ELR (cell line): ENCODE measurements at places on chromosomes 12 and 14.

- no peak for DNase-seq
Measured at GRCh38 chr14:79426103-79426755, 785.1 kb downstream of the DIO2 start.

- no peak for DNase-seq
Measured at GRCh38 chr14:35682802-35683201, 126.3 kb downstream of the RALGAPA1 start.

- DNase-seq = peak; percentile 73
Measured at GRCh38 chr12:120539303-120539702, 5.1 kb downstream of the RNF10 start.

DNA sequence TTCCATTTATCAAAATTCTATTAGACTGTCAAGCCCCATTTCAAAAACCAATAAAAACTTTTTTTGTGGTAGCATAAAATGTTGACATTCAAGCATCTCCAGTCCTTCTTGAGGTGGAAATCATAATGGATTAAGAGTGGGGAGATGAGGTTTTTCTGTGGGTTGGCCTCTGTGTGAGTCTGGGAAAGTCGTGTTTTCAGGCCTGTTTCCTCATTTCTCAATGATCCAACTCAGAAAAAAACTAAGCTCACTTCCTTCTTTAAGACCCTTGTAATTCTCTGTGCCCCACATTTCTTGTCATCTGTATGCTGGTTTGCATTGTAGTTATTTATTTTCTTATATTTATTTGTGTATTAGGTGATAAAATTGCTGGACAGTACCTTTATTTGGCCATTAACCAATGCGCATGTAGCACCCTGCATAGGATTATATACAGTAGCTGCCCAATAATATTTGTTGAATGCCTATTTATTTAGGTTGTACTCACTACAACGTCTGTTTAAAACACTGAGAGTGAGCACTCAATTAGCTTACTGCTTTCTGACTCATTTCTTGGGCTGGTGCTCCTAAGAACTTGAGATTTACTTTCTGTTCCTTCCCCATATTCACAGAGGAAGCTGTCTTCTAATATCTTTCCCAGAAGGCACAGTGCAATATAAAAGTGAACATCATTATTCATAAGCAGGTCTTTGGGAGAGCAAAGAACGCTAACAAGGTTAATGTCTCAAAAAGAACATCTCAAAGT is 121.9 kb downstream of the DNAI7 start:
- no peak for DNase-seq

GRCh38 chr14:58088961-58089360 is 63.1 kb downstream of the ARMH4 start:
- DNase-seq = no peak

DNA sequence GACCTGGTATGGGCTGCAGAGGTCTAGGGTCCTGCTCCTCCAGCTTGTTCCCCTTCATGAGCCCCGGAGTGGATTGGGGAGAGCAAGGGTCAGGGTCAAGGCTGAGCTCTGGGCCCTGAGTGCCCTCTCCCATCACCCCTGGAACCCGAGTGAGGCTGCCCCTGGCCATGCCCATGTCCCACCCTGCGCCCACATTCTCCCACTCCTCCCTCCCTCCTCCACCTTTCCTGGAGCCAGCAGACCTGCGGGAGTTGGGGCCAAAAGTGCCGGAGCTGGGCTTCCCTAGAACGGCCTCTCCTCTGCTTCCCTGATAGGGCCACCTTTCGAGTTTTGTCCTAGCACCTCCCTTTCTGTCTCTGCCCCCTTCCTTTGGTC is 590 bp downstream of the SCNN1A start:
- DNase-seq = no peak

DNA sequence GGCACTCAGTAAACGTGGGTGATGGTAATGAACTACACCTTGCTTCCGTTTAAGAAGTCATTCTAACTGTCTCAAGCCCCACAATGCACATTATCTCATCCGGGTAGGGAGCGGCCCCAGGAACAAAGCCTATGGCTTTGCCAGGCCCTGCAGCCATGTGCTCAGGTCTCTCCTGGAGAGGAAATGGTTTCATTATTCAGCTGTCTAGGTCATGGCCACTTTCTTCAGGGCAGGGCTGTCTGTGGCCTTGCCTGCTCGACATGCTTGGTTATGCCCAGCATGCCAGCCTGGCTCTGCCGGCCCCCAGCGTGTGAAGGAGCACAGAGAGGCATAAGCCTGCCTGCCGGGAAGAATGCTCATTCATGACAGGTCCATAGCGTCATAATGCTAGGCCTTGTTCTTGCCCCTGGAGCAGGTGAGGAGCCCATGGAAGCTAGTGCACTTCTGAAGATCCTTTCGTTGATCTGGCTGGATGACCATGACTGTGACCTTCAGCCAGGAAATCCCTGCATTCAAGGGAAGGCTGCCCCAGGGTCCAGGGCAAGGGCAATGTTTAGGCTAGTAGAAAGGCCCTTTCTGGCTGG is 26.3 kb upstream of the FOS start:
- no peak for DNase-seq

DNA sequence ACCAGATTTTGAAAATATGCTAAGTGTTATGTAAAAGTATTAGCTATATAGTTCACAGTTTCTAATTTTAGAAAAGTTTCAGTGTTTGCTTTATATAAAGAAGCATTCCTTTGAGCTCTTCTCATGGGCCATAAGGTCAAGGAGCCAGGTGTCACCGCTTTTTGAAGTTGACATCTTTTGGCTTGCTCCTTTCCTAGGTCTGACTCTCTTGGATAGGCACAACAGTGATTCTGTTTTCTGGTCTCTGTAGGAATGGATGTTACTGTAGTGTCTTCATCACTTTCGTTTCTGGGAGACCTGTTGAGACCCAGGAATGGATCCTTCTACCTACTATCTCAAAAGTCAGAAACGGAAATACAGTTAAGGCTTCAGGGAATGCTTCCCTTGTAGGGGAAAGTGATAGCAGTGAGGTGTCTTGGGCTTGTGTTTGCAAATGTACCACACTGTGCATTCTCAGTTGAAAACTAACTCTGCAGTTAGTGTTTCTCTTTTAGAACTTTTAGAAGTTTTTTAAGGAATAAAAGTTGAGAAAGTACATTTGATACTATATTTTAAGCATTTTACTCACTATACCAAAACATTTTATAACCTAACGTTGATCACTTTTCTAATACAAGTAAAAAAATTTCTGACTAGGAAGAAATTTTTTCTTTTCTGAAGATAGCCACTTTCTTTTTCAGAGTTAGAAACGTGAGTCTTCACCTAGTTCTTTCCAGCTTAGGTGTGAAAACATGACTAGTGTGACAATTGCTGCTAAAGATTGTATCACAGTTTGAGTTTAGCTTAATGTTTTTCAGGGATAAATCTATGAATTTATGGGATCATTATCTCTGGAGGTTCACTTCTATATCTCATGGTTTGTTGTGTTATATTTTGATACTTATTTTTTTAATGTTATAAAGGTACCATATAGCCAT is 20.8 kb downstream of the VRK1 start:
- DNase-seq = no peak

GRCh38 chr12:62284749-62285148 is 24.5 kb downstream of the USP15 start:
- no peak for DNase-seq

- DNase-seq = no peak
Measured at GRCh38 chr12:58576916-58577315, 343.4 kb downstream of the LRIG3 start.

GRCh38 chr12:119176267-119177055 is 2.3 kb upstream of the HSPB8 start:
- peak; percentile 63 for DNase-seq

DNA sequence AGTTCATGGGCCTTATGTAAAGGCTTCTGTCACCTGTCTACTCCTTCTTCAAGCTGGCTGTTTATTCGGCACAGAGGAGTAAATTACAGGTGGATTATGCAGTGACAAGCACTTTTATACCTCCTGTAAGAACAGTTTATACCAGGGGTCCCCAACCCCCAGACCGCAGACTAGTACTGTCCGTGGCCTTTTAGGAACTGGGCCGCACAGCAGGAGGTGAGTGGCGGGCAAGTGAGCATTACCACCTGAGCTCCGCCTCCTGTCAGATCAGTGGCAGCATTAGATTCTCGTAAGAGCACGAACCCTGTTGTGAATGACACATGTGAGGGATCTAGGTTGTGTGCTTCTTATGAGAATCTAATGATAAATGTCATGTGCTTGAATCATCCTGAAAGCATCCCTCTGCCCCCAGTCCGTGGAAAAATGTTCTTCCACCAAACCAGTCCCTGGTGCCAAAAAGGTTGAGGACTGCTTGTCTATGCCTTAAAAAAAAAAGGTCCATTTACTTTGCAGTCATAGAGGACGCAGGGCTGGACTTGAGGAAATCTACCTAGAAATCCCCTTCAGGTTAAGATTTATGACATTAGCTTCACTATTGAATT is 78.8 kb downstream of the ETV6 start:
- DNase-seq = no peak

DNA sequence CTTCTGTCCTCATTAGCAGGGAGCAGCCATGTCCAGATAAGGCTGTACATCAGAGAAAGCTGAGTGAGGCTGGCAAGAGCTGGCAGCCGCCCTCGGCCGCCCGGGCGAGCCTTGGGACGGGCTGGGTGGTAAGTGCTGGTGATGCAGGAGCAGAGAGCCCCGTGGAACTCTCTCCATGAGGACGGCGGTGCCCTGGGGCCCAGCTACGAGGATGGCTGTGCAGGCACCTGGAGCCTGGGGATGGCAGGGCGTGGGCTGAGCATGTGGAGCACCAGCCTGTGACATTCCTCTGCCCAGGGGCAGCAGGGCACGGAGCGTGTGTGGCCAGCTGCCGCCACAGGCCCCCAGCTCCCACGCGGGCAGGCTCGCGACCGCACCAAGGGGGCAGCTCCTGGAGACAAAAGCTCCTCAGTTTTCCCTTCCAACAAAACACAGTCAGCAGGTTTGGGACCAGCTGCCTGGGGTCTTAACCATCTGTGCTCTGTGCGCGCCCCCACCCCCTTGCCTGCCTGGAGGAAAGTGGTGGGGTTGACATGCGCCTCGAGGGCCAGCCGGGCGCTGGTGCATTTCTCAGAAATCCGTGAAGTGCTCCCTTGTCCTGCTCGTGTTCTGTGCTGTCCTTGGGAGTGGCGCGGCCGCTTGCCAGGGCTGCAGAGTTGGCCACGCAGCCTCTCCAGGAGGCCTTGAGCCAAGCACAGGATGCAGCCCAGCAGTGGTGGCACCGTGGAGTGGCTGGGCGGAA is 21.4 kb downstream of the PACS2 start:
- no peak for DNase-seq

GRCh38 chr12:122743895-122744525 is 8.6 kb upstream of the DENR start:
- DNase-seq = no peak

GRCh38 chr12:90036637-90037036 is 328.0 kb upstream of the ATP2B1 start:
- peak; percentile 74 for DNase-seq
